Activated CD4-positive, CD25-positive, alpha-beta regulatory T cell treated with anti-CD3 and anti-CD28 coated beads, Interleukin-2, amount 50 U/mL, for 16 hours (primary cell): ENCODE measurements at places on chromosomes 1 and 21.

DNA sequence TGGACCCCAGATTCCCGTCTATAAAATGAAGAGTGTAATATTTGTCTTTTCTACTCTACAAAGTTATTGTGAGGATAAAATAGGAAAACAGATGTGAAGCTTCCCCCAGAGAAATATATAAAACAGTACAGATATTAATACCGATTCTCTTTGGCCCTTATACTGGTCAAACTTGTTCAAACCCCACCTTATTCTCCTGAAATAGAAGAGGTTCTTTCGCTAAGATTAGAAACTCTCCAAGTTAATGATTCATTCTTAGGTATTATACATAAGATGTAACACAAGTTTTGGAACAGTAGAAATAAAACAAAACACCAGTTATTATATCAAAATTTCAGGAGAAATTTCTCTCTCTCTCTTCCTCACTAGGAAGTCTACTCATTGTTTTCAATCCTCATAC lies 852.4 kb upstream of the ADAMTS5 start:
- DNase-seq = no peak

GRCh38 chr1:76110666-76111065 lies 36.1 kb downstream of the ST6GALNAC3 start:
- DNase-seq = no peak

- no peak for DNase-seq
Measured at GRCh38 chr1:9687874-9688582, 36.5 kb downstream of the PIK3CD start.

GRCh38 chr21:31266241-31266640 lies 77.8 kb downstream of the TIAM1 start:
- DNase-seq = no peak

- no peak for DNase-seq
Measured at GRCh38 chr1:60342569-60342968, 269.0 kb upstream of the C1orf87 start.

DNA sequence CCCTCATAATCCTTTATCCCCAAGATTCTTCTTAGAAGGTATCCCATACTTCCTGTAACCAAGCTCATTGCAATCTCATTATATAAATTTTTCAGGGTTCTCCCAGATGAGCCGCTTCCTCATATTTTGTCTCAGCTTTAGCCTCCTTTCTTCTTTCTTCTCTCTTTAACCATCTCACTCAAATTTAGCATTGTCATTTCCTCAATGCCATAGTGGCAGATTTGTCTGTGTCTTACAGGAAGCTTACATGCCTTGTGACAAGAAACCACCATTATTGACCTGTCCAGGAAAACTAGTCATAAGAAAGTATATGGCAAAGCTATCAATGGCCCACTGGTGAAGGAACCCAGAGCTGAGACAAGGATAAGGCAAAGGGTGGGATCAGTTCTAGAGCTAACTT lies 6.0 kb upstream of the FCRL2 start:
- no peak for DNase-seq

DNA sequence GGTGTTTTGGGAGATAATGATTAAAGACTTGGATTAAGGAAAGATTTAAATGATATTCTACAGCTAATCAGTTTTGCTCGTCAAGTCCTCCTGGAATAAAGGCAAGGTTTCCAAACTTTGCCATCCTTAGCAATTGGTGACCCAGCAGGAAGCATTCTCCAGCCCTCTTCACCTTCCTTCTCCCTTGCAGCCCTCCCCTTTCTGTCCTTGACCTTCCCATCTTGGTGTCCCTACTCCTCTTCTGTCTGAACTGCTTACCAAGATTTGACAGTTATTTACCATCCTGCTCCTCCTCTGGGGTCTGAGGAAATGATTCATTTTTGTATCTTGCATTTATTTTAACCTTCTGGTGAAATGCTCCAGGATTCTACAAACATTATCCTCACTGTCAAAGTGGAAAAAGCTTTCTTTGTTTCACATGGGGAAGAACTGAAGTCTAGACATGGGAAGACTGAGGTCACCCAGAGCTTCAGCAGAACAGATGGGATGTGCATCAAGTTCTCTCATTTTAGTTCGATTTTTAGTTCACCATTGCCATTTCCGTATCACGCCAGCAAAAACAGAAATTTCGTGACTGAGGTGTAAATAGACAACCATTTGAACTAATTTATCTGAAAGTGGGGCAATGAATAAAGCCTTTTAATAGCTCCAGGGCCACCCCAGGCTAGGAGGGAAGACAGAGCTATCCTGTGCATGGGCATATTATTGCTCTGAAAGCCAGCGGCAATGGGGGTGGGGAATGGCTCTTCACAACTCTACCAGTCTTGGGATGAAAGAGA lies 504.4 kb upstream of the PLXNA2 start:
- DNase-seq = no peak

DNA sequence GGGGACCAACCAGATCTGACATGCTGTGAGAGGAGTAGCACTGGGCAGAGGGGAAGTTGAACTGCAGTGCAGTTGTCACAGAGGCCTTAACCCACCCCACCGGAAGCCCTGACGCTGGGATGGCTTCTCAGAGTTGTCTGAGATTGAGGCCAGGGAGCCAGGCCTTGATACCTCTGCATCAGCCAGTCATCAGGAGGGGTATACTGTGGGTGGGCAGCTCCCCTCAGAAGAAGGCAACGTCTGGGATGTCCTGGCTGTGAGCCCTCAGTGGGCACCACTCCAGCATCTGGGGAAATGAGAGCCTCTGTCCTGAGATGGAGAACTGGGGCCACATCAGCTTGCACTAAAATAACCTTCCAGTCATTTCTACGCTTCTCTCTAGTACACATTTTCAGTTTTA lies 47.9 kb upstream of the BCAR3 start:
- no peak for DNase-seq

DNA sequence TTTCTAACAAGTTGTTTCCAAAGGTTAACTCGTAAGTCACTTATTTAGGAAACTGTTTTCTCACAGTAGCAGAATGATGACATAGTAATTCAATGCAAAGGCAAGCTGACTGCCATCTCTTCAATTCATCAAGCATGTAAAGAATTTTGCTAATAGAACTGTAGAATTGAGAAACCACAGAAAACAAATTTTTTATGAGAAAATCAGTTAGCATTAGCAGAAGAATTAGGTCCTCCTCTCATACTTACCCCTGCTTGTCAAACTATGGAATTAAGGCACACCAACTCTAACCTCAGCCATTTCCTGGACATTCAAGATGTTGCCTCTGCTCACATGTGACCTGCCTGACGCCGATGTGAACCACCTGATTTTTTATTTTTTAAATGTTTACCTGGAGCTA lies 115.2 kb downstream of the LRRC40 start:
- no peak for DNase-seq

- no peak for DNase-seq
Measured at GRCh38 chr1:219347921-219348391, 174.3 kb downstream of the LYPLAL1 start.

DNA sequence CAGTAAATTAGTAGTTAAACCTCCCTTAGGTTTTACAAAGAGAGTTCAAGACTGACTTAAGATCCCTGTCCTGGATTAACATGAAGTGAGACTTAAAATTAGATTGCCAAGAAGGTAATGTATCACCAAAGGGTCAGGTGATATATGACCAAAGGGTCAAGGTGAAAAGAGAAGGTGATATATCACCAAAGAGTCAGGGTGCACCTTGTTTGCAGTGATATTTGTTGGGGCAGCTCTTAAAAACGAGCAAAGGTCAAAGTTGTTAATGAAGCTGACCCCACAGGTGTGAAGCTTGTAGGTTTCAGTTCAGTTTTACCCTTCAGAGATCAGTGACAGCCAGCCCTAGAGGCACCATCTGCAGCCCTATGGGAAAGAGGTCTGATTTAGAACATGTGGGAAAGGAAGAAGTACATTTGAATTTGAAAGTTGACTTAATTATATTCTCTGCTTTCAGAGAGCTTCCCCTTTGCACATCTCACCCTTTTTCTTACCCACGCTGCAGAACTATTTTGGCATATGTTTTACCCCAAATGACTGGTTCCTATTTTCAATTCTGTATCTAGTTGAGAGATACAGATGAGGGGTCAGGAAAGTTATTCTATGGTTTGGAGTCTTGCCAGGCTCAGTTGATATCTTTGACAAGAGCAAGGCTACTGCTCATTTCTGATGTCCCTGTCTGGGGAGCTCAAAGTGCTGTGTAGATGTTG lies 170.8 kb downstream of the S1PR1 start:
- DNase-seq = no peak

DNA sequence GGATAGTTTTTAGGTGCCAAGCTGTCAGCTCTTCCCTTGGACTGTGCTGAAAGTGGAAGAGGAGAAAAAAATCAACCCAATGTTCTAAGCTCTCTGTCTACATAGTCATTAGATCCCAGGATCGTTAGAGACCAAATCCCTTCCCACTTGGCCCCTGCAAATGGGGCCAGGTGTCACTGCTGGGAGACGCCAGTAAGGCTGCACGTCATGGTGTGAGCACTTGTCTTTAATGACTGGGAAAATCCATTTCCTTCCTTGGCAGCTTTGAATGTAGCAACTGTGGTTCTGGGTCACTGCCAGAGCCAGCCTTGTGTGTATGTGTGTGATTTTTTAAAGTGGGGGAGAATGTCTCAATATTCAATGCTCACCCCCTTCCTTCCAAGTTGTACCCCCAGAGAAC lies 59.9 kb downstream of the MAN1C1 start:
- DNase-seq = no peak

- no peak for DNase-seq
Measured at GRCh38 chr1:68495968-68496679, 758 bp downstream of the DEPDC1 start.

DNA sequence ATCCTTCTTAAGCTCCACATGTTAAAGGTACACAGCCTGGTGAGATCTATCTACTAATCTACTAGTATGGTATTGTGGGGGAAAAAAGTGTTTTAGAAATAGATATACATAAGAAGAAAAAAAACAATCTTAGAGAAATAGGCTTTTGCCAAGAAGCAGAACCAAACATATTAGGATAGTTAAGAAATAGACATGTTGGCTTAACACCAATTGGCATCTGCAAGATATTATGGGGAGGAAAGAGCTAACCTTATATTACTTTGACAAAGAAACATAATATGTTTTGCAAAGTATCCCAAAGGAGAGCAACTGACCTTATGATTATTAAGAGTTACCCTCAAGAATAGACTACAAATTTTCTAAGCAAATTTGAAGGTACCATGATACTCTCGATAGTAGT lies 202.9 kb downstream of the BRINP3 start:
- no peak for DNase-seq

DNA sequence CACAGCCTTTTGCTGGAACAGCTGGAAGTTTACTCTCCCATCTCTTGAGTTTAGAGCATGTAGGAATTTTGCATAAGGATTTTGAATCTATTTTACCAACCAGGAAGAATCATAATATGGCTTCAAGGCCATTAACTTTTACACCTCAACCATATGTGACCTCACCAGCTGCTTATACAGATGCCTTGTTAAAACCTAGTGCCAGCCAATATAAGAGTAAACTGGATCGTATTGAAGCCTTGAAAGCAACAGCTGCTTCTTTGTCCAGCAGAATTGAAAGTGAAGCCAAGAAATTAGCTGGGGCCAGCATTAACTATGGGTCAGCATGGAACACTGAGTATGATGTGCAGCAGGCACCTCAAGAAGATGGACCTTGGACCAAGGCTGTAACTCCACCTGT lies 65.4 kb downstream of the CEP350 start:
- no peak for DNase-seq

- DNase-seq = no peak
Measured at GRCh38 chr1:84960371-84960770, 36.5 kb downstream of the MCOLN2 start.

DNA sequence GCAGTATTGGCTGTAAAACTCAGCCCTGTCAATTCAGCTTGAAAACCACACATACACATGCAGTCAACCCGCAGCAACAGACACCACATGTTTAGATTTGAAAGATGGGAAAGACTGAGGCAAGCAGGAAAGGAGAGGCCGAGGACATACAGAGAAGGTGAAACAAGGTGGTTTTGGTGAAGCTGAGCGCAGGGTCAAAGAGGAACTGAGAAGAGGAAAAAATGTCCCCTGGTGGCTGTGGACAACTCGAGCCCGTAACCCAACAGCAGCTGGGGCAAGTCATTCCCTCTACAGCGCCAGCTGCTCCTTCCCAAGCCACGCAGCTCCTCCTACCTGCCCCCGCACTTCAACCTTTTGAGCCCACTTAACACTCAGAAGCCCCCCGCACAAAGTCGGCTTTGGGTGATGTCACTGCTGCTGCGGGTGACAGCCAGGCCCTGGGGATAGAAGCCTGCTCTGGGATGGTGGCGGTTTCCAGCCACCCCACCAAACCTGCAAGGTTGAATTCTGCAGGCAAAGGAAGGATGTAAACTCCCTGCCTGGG lies 63.0 kb downstream of the KCNN3 start:
- no peak for DNase-seq

- DNase-seq = no peak
Measured at GRCh38 chr1:216499581-216500272, 76.5 kb upstream of the USH2A start.

- no peak for DNase-seq
Measured at GRCh38 chr1:62208970-62209369, 14.3 kb downstream of the L1TD1 start.

DNA sequence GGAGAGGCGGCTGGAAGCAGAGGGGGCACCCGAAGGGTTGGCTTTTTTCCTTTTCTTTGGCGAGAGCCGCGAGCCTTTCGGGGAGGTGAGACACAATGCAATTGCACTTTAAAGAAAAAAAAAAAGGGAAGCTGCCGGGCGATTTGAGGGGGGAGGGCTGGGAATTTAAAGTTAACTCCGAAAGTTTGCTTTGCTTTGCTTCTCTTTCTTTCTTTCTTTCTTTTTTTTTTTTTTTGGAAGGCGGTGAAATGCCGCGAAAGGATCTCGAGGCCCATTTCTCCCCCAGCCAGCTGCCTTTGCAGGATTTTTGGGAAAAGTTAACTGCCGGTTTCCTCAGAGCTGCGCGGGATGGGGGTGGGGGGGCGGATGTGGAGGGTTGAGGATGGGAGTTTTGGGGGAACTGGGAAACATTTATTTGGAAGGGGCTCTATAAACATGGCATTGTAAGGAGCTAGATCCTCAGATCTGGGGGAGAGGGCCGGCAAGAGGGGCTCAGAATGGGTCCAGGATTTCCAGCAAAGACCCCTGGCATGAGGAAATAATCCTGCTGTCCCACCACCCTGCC lies 997 bp downstream of the ZNF362 start:
- no peak for DNase-seq

DNA sequence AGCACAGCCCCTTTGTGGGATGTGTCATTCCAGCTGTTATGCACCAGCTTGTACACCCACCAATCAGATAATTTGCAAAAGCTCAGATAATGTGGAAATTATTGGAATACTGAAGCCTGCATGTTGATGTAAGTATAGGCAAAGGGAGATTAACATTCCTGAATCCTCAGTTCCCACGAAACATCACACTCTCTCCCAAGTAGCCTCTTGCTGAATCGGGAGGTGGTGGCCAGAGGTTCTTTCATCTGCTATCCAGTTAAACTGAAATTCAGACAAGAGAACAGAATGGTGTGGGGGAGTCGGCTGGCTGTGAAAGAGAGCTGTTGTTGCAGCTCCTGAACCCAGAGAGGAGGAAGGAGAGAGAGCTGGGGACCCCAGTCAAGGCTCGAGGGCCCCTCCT lies 170.9 kb downstream of the ZBTB18 start:
- DNase-seq = no peak

DNA sequence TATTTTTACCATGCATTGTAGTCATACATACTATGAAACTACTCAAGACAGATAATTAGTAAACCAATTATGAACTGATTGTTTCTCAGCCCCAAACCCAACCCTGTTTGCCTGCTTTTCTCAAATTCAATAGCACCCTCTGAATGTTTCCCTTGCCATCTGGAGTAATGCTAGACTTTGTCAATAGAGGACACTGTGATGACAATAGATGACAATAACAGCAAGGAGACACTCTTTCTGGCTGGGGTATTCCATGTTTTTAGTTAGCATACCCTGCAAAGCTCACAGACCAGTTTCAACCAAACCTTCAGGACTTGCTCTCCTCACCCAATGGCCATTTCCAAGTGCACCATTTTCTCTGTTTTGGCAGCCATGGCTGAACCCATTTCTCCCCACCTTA lies 108.5 kb upstream of the LRRC7 start:
- DNase-seq = no peak
